ENCODE measurements at places on chromosomes 5 and 9.

DNA sequence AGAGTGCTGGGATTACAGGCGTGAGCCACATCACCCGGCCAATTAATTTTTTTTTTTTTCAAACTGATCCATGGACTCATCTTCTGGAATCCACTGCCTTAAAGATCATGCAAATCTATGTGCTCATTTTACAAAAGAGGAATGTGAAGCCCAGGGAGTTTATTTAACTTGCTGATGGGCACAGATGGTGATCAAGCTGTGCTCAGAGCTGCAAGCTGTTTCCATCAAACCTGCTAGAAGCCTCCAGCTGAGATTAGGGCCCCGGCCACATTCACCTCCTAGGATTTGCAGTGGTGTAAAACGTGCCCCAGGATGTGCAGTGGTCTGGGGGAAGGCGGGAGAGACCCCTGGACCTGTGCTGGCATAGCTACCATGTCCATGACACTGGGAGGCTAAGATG, 56.1 kb upstream of the TUT7 start:
- DNase-seq, result no peak

DNA sequence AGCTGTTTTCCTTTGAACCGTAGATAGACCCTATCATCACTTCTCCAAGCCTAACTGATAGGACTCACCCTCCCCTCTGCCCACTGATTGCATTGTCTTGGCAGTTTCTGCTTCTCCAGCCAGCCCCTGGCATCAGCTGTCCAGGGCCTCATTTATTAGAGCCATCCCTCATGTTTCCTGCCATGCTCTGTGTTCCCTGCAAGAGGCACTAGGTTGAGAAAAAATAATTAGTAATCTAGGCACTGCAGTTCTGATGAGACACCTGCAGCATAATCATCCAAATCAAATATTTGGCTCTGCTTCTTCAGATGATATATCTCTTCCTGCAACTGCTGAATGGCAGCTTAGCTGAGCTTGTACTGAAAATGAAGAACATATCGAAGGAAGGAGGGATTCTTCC, 303.0 kb upstream of the TLE4 start:
- no peak for DNase-seq

GRCh38 chr9:69443178-69443577, 118.2 kb downstream of the ENTREP1 start:
- DNase-seq, result no peak

DNA sequence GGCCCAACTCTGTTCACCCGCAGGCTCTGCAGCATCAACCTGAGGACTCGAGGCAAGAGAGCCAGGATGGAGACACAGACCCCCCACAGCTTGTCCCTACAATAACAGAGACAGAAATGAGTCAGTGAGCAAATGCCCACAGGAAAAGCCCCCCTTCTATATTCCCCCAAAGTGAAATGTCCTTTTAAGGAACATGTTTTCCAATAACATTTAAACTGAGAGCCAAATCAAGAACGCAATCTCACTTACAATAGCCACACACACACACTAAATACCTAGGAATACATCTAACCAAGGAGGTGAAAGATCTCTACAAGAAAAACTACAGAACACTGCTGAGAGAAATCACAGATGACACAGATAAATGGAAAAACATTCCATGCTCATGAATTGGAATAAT, 49.0 kb downstream of the TEX10 start:
- DNase-seq, result no peak

DNA sequence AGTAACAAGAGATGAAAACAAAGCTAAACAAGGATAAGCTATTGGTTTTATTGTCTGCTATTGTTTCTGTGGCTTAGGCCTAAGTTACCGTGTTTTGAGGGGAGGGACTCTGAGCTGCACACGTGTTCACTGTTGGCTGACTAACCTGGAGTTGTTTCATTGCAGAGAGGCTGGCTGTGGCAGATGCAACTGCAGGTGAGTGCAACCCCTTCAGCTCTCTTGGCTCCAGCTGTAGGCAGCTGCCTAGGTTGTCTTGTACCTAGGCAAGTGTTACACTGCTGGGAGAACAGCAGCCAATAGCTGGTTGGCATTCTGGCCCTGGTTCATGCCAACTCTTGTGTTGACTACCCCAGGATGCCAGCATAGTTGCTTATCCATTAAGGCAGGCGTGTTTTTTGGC, 17.6 kb upstream of the MATR3 start:
- DNase-seq, result no peak

- DNase-seq, result no peak
These were observed 342.3 kb downstream of the ZSWIM6 start for GRCh38 chr5:61674378-61674777.

- no peak for DNase-seq
These were observed 62.7 kb downstream of the SLC1A3 start for GRCh38 chr5:36669015-36669651.

GRCh38 chr5:149416987-149417710, 38.1 kb upstream of the IL17B start:
- no peak for DNase-seq

GRCh38 chr9:127628758-127629467, 16.8 kb downstream of the STXBP1 start:
- DNase-seq, result no peak

DNA sequence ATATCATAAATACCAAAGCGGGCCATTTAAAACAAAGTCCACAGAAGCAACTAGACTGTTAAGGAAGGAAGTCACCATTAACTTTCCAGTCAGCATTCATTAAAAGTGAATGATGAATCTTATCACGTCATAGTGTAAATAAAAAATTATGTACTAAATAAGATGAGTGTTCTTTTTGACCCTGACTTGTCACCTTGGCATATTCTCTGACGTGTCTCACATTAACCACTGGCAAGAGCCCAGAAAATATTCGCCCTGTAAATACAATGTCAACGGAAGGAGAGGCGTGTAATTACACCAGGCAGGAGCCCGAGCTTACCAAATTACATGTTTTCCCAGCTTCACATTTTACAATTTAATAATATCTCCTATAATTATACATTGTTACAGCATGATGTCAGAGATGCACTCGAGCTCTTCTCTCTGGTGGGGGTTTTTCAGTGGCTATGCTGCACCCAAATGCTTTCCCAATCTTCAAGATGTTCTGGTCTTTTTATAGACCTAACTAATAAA, 29.3 kb upstream of the UBE2QL1 start:
- DNase-seq, result peak; percentile 66

- DNase-seq, result no peak
These were observed 80.2 kb upstream of the MIER3 start for GRCh38 chr5:57032151-57032551.

- no peak for DNase-seq
These were observed 62.7 kb upstream of the GRAMD2B start for GRCh38 chr5:126360467-126360866.

GRCh38 chr5:146745931-146746577, 132.5 kb downstream of the PPP2R2B start:
- DNase-seq, result no peak

Measured in RCC 7860 (cell line).